ENCODE measurements at places on chromosomes 11 and 22. TPM values are rescaled to one million over a fixed set of nuclear protein-coding genes. Genes with fewer than 3 reads are reported as not detected.
A peak's percentile ranks its signal among the peaks of the same experiment; 100 is the strongest.

Gene SIPA1
- 25.2 TPM for total RNA-seq

Gene C22orf42
- total RNA-seq, result not detected

Gene ASCC2
- 40.8 TPM for total RNA-seq

Gene TMEM126B
- 52.1 TPM for total RNA-seq

Gene C11orf42
- total RNA-seq, result not detected

Gene CARD10
- total RNA-seq, result 6.6 TPM

Gene APOA4
- not detected for total RNA-seq

Gene SPTBN2
- total RNA-seq, result 7.0 TPM

- no peak for DNase-seq
Measured at GRCh38 chr11:131947511-131947910, 577.1 kb downstream of the NTM start.

- DNase-seq, result peak; percentile 0
Measured at GRCh38 chr22:37145180-37146050, 4.3 kb downstream of the IL2RB start.

GRCh38 chr22:18028817-18029527 lies 4.6 kb upstream of the MICAL3 start:
- DNase-seq, result no peak

DNA sequence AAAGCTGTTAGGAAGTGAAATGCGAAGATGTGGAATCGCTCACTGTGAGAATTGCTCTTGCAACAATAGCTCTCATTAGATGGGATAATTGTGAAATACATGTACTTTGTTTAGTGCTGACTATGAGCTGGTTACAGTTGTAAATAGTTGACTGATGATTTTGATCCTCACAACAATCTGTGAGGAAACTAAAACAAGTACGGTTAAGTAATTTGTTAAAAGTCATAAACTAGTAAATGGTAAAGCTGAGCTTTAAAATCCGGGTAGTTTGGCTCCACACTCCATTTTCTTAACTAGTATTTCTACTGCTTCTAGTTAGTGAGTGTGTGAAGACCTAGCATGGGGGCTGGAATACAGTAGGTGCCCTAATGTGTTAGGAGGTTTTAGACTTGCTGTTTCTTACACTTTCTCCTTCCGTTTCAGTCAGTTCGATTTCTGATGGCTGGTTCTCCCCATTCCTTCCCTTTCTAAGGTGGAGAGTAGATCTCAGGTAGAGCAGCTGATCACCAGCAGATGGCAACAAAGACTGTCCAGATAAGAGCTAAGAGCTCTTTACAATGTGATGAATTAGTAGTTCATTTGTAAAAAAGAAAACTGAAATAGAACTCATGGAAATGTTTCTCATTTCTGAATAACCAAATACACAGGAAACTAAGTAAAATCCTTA lies 16.3 kb upstream of the CYP2R1 start:
- DNase-seq, result no peak

- no peak for DNase-seq
Measured at GRCh38 chr22:31537019-31537535, 40.7 kb downstream of the SFI1 start.

- no peak for DNase-seq
Measured at GRCh38 chr11:18277565-18278271, 11.7 kb downstream of the SAA1 start.

- no peak for DNase-seq
Measured at GRCh38 chr11:10044618-10045017, 249.4 kb downstream of the SBF2 start.

- DNase-seq, result peak; percentile 34
Measured at GRCh38 chr11:75668451-75669297, at the start of gene MAP6. TSS of gene MAP6 (minus strand) at chr11:75669038. CDS start at chr11:75668369, 669 bp downstream.

- DNase-seq, result no peak
Measured at GRCh38 chr11:1448882-1449281, 37.7 kb downstream of the MOB2 start.

- DNase-seq, result no peak
Measured at GRCh38 chr11:8354622-8355415, 91.1 kb upstream of the LMO1 start.

GRCh38 chr11:133826866-133827265 lies 18.4 kb downstream of the SPATA19 start:
- DNase-seq, result no peak

DNA sequence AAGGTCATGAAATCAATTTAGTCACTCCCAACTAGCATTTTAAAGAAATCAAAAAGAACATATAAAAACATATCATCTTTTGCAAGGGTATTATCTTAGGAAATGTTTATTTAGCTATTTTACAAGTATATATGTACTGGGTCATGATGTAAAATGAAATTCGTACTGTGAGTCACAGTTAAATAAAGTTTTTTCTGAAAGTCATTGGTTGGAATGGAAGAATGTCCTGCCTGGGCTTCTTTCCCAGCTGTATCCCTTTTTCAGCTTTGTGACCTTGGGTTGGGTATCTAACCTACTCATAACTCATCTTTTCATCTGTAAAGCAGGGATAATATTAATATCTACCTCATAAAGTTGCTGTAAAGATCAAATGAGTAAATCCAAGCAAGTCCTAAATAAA lies 15.7 kb downstream of the FDX1 start:
- no peak for DNase-seq

DNA sequence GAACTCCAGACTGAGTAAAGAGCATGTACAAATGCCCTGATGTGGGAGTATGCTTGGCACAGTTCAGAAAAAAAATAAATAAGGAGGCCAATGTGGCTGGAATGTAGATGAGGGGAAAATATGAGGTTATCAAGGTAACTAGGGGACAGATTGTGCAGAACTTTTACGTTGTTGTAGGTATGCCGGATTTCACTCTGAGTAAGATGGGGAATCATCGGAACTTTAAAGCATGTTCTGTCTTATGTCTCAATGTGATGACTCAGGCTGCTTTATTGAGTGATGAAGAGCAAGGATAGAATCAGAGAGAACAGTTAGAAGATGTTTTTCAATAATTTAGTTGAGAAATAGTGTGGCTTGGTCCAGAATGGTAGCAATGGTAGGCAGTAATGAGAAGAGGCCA lies 130.4 kb downstream of the C11orf87 start:
- no peak for DNase-seq

DNA sequence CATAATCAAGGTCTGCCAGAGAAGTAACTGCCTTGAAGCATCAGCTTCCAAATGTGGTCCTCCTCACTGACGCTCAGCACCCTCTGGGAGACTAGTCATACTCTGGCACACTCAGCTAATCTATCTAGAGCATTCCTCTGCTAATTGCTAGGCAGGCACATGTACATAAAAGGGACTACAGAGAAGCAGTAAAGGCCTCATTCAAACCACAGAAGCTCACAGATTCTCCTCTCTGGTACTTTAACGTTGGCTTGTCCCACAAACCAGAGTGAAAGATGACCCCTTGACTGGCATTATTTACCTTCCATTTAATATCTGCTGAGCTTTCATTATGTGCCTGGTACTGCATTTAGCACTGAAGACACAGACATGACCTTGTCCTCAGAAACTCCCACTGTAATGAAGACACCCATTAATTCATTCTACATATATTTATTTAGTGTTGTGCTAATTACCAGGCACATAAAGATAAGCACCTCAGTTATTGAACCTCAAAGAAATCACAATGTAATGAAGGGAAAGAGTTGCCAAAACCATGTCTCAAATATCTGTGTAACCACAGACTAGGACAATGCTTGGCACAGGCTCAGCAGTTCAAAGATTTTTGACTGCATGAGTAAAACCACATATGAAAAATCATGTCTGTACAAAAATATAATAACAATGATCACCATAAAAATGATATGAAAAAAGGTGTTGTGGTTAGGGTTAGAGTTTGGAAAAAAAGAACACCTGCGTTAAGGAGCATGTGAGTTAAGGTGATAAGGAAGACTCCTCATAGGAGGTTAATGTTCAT lies 550.4 kb downstream of the DLG2 start:
- DNase-seq, result no peak

GRCh38 chr11:121703201-121703600 lies 250.4 kb upstream of the SORL1-AS1 start:
- no peak for DNase-seq

DNA sequence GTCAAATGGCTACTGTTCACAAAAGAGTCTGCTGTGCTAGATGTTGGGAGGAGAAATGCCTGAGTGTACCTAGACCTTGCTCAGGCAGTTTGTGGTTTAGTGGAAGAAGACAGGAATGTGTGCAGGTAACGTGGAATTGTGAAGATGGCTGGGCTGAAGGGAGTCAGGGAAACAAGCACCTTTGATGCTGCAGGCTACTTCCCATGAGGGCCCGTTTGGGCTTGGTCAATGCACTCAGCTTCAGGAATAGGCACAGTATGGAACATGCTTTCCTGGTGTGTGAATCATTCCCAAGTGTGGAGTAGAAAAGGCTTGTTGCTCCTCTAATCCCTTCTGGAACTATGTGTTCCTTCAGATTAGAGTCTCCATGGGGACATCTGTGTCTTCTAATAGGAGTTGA lies 318.3 kb upstream of the MTNR1B start:
- DNase-seq, result no peak

GRCh38 chr11:106208760-106209159 lies 131.3 kb downstream of the AASDHPPT start:
- DNase-seq, result no peak

DNA sequence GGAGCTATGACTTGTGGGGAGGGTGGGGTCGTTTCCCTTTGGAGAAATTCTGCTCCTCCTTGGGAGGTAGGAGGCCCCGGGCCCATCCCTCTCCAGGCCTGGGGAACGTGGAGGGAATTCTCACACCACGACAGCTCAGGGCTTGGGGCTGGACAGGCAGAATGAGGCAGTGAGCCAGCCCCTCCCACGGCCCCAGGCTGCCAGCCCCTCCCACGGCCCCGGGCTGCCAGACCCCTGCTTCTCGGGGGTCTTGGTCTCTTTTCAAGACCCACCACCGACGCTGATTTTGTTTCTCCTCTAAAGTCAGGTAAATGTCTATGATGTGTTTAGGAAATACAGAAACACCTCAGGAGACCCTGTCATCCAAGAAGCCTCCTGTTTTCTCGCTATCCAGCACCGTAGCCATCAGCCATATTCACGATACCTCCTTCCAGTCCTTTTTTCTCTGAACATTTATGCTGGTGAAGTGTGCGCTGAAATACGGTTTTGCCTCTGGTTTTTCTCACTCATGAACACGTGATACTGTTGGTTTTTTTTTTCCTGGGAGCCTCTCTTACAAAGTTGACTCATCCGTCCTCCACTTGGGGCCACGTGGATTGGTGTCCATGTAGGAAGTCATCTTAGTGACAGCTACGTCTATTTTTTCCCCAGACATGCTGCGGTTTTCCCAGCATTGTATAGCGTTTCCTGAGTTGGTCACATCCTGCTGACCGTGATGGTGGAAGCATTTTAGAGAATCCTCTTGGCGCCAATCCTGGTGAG lies 1219.6 kb downstream of the BRD1 start:
- no peak for DNase-seq

- no peak for DNase-seq
Measured at GRCh38 chr11:954392-955153, 28.9 kb downstream of the AP2A2 start.
